ENCODE measurements at places on chromosomes 1 and 21.

GRCh38 chr1:202588503-202589189 lies 121.6 kb downstream of the SYT2 start:
- DNase-seq = no peak
- H3K27me3 ChIP-seq = no peaks in the 10 kb centered on the region
- peaks cover 45% of the 10 kb centered on the region for H3K4me1 ChIP-seq
- H3K4me3 ChIP-seq = no peak overlapping the region
- peaks cover 11% of the 10 kb centered on the region for H3K36me3 ChIP-seq
- H3K27ac ChIP-seq = no peak overlapping the region

GRCh38 chr21:28227881-28228635 lies 764.6 kb downstream of the LTN1 start:
- H3K36me3 ChIP-seq = no peaks in the 10 kb centered on the region
- no peak overlapping the region for H3K27ac ChIP-seq
- H3K4me3 ChIP-seq = no peak overlapping the region

GRCh38 chr1:206729507-206729906 lies 41.1 kb upstream of the IL19 start:
- H3K27ac ChIP-seq = no peak overlapping the region
- peaks cover 65% of the 10 kb centered on the region for H3K4me1 ChIP-seq
- H3K4me3 ChIP-seq = no peak overlapping the region
- H3K27me3 ChIP-seq = no peaks in the 10 kb centered on the region
- peaks cover 49% of the 10 kb centered on the region for H3K36me3 ChIP-seq

DNA sequence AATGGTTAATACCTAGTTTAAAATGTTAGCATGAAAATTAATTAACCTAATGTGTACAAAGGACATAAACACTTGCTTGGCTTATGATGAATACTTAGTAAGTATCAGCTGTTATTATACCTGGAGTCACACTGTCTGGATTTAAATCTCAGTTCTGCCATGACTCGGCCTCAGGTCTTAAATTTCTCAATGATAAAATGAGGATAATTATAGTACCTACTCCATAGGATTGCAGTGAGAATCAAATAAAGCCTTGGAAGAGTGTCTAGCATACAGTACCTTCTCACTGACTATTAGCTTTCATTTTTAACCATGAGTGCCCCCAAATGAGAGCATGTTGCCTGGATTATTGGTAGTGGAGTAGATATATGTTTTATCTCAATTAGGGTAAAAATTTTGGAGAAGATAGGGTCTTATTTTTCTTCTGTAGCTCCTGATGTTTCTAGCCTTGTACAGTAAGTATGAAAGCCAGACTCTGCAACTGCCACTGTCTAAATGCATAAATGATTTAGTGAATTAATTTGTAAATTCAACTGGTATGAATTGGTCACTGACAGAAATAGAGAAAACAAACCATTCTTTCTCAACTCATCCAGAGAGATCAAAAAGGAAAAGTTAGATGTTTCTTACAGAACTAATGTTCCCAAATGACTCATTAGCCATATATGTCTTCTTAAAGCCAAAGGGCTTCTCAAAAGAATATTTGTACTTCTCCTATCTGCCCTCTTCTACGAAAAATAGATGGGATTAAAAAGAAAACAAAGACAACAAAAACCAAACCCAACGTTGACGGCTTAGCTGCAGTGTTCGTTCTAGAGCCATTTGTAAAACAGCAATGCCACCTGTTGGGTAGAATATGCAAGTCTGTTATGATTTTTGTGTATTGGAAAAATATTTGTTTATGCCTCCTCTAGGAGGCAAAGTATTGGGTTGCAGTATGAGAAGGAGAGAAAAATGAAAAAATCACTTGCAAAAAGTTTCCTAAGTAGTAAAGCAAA lies 53.8 kb upstream of the MROH9 start:
- H3K4me3 ChIP-seq = no peak overlapping the region
- no peak for DNase-seq
- no peak overlapping the region for H3K27ac ChIP-seq
- no peaks in the 10 kb centered on the region for H3K4me1 ChIP-seq
- peaks cover 5% of the 10 kb centered on the region for H3K27me3 ChIP-seq

- peaks cover 4% of the 10 kb centered on the region for H3K36me3 ChIP-seq
- no peak for DNase-seq
- H3K27me3 ChIP-seq = no peaks in the 10 kb centered on the region
- H3K27ac ChIP-seq = no peak overlapping the region
Observed at GRCh38 chr1:246121533-246121932, 385.5 kb downstream of the SMYD3 start.

DNA sequence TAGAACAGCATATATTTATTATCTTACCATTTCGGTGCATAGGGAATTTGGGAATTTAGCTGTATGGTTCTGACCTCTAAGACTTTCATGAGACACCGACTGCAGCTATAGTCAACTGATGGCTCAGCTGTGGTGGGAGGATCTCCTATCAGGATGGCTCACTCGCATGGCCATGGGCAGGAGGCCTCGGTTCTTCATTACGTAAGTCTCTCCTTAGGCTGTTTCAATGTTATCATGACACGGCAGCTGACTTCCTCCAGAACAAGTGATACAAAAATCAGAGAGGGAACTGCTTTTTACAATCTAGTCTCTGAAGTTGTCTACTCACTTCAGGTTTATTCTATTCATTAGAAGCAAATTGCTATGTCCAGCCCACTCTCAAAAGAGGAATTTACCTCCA lies 13.3 kb upstream of the CAPN8 start:
- DNase-seq = no peak
- H3K4me1 ChIP-seq = no peaks in the 10 kb centered on the region

- DNase-seq = no peak
- H3K4me3 ChIP-seq = no peak overlapping the region
- peaks cover 42% of the 10 kb centered on the region for H3K4me1 ChIP-seq
- H3K36me3 ChIP-seq = peaks cover 2% of the 10 kb centered on the region
- H3K27me3 ChIP-seq = no peaks in the 10 kb centered on the region
- peak overlapping the region; percentile 63 for H3K27ac ChIP-seq
Observed at GRCh38 chr1:59173721-59174120, 123.2 kb upstream of the FGGY start.

- no peak overlapping the region for H3K4me3 ChIP-seq
- peaks cover 49% of the 10 kb centered on the region for H3K27me3 ChIP-seq
- H3K27ac ChIP-seq = no peak overlapping the region
- peaks cover 7% of the 10 kb centered on the region for H3K4me1 ChIP-seq
Observed at GRCh38 chr1:111789142-111789541, 33.4 kb downstream of the DDX20 start.

- peaks cover 17% of the 10 kb centered on the region for H3K4me1 ChIP-seq
- peak overlapping the region; percentile 69 for H3K27ac ChIP-seq
- no peaks in the 10 kb centered on the region for H3K27me3 ChIP-seq
- peak overlapping the region; percentile 41 for H3K4me3 ChIP-seq
- peak; percentile 41 for DNase-seq
Observed at GRCh38 chr21:23921670-23922418, 1685.4 kb downstream of the MRPL39 start.

- no peak for DNase-seq
- H3K36me3 ChIP-seq = peaks cover 3% of the 10 kb centered on the region
- no peaks in the 10 kb centered on the region for H3K4me1 ChIP-seq
- H3K27ac ChIP-seq = no peak overlapping the region
Observed at GRCh38 chr21:38631206-38631605, 132.9 kb upstream of the ERG start.

DNA sequence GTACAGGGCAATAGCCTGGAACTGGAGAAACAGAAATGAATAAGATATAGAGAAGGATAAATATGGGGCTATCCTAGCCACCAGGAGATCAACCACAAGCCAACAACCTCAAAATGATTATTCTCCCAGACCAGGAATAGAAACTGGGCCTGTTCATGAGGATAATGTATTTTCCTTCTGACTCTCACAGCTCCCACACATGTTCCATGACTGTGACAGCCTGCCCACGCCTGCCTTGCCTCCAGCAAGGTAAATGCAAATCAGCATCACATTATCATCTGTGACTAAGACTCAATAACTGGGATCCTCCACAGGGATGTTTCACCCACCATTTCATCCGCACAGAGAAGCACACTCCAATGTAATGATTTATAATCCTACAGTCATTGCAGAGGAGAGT lies 3.3 kb downstream of the ENSA start:
- peak overlapping the region; percentile 52 for H3K27ac ChIP-seq
- H3K27me3 ChIP-seq = no peaks in the 10 kb centered on the region
- H3K4me3 ChIP-seq = no peak overlapping the region

DNA sequence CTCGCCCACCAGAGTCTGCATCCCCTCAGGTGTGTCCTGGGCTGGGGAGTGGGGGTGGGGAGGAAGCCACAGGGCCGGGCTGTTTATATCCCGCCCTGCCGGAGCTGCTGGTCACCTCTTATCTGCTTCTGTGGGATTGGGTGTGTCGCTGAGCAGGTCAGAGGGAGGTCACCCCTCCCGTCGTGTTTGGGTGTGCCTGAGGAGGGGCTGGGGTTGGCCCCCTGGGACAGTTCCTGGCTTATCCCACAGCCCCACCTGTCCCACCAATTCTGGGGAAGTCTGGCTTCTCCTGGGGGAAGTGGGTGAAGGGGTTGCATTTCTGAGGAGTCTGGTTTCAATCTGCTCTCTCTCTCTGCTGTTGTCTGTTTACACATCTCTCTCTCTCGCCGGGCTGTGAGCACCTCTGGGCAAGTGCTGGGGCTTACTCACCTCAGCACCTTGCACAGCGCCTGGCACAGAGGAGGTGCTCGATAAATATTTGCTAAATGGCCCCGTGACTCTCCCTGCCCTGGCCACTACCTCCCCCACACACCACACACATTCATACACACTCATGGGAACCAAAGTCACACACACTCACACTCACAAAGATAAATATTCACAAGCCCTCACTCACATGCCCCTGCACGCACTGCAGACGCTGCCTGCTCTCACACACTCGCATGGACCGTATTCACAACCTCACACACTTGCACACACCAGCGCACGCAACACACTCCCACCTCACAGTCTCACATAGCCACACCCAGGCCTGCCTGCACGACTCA lies 8.3 kb downstream of the ELF3 start:
- peaks cover 2% of the 10 kb centered on the region for H3K36me3 ChIP-seq
- H3K27ac ChIP-seq = no peak overlapping the region
- DNase-seq = no peak
- no peak overlapping the region for H3K4me3 ChIP-seq
- peaks cover 33% of the 10 kb centered on the region for H3K27me3 ChIP-seq

- peaks cover 49% of the 10 kb centered on the region for H3K4me1 ChIP-seq
- peak within 1 kb of the TSS; percentile 96 for H3K27ac ChIP-seq
- H3K4me3 ChIP-seq = peak within 1 kb of the TSS; percentile 95
- H3K27me3 ChIP-seq = no peaks in the 10 kb centered on the region
- H3K36me3 ChIP-seq = peaks cover 9% of the 10 kb centered on the region
Observed at GRCh38 chr1:24186993-24187790, at the start of gene IFNLR1. Gene IFNLR1, minus strand, starts transcription at chr1:24187289. Its CDS starts 41 bp downstream, at chr1:24187248.

DNA sequence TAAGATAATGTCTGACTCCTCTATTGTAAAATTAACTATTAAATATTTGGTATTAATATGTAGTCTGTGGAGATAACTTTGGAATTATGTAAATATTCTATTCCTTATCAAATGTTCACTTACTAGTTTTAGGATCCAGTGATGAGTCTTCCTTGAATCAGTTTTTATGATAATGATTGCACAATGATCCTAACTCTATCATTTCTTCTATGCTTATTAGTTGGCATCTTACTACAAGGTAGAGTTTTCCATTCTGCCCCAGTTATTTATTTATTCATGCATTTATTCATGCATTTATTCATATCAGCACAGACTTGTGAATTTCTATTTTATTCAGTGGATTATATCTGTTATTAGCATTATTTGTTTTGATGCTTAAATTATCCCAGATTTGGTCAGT lies 7.4 kb upstream of the MGST3 start:
- no peak overlapping the region for H3K27ac ChIP-seq
- H3K27me3 ChIP-seq = peaks cover 27% of the 10 kb centered on the region
- H3K36me3 ChIP-seq = no peaks in the 10 kb centered on the region
- H3K4me1 ChIP-seq = no peaks in the 10 kb centered on the region
- DNase-seq = no peak
- no peak overlapping the region for H3K4me3 ChIP-seq

DNA sequence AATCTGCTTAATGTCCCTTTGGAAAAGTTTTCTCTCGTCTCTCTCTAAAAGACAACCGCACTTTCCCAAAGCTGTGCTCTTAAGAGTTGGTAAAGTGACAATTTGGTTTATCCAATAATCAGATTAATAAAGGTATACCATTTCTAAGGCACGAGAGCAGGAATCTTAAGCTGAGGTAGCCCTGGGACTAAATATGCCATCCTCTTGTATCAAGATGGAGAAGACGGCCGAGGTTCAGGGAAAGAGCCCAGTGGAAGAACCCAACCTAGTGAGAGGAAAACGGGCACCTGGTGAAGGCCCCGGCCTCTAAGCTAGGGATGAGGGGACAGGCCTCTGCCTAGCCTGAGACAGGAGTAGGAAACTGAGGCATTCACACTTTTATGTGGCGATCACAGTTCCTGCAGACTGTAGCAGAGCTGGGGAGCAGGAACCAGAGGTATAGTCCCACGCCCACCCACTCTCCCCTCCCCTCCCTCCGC lies 334 bp upstream of the SARS1 start:
- H3K4me1 ChIP-seq = peaks cover 32% of the 10 kb centered on the region
- peak overlapping the region; percentile 93 for H3K4me3 ChIP-seq
- peaks cover 22% of the 10 kb centered on the region for H3K36me3 ChIP-seq
- no peaks in the 10 kb centered on the region for H3K27me3 ChIP-seq
- peak overlapping the region; percentile 96 for H3K27ac ChIP-seq

DNA sequence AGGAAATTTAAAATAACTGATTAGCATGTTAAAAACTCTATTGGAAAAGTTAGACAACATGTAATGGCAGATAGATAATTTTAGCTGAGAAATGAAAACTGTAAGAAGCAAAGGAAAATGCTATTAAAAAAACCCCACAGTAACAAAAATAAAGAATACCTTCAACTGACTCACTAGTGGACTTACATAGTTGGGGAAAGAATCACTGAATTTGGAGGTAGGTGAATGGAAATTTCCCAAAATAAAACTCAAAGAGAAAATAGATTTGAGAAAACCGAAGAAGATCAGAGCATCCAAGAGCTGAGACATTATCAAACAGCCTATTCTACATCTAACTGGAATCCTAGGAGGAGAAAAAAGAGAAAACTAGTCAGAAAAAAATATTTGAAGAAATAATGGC lies 34.7 kb downstream of the PDE4B start:
- H3K27me3 ChIP-seq = no peaks in the 10 kb centered on the region
- H3K4me3 ChIP-seq = no peak overlapping the region
- H3K4me1 ChIP-seq = no peaks in the 10 kb centered on the region

- peaks cover 9% of the 10 kb centered on the region for H3K27me3 ChIP-seq
- H3K4me1 ChIP-seq = no peaks in the 10 kb centered on the region
Observed at GRCh38 chr1:234139966-234140365, 233.3 kb upstream of the COA6 start.

- H3K27ac ChIP-seq = no peak overlapping the region
- H3K4me1 ChIP-seq = peaks cover 9% of the 10 kb centered on the region
- H3K36me3 ChIP-seq = peaks cover 25% of the 10 kb centered on the region
- DNase-seq = no peak
Observed at GRCh38 chr1:85264150-85264549, 4.7 kb upstream of the C1orf52 start.

Data from stimulated activated naive B cell treated with anti-CD40 and anti-IgM and Interleukin-4, amounts not matched to agents 10 μg/mL and 1 μg/mL and 100 μg/mL, for 72 hours (primary cell).